ENCODE measurements at places on chromosomes 5 and 9. TPM values are rescaled to one million over a fixed set of nuclear protein-coding genes. Genes with fewer than 3 reads are reported as not detected.

GRCh38 chr9:77708064-77708815, 60.1 kb upstream of the GNA14 start:
- no peak for DNase-seq

DNA sequence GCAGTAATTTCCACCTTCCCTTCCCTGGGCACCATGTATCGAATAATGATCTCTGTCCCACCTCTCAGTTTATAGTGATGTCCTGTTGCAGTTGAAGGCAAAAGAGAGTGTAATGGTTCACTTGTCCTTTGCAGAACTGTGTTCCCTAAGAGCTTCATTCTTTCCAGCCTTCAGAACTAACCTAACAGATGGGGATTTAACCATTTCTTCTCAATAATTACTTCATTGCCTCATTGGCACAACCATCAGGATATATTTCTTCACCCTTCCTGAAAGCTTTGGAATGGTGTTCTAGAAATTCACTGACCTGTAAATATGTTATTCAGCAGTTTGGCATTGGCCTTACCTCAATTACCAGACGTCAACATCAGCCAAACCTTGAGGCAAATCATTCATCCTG, 83.9 kb upstream of the PRRC1 start:
- no peak for DNase-seq

The CBY3 gene
- not detected for total RNA-seq

DNA sequence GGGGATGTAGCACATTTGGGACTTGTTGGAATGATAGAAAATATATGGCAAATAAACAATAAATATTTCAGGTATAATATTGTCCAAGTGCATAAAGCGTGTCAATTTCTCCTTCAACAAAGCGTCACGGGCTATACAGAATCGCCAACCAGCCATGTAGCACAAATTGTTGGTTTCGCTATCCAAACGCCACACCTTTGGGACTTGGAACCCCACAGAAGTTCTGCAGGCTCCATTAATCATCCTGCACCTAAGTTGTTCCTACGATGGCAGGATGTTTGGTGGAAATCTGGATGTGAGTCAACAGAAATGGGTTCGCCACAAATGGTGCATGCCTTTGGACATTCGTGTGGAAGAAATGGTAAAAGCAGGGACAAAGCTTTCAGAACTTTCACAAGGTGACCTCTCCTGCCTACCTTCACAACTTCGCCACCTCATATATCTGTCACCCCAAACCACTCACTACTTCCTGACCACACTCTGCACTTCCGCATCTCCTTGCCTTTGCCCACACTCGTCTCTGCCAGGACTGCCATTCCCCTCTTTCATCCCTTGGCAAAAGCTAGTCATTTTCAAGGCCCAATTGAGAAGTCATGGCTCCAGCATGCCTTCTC, 95.7 kb downstream of the LHFPL2 start:
- no peak for DNase-seq

- no peak for DNase-seq
Measured at GRCh38 chr5:143733665-143734455, 78.1 kb upstream of the HMHB1 start.

All from right atrium auricular region (tissue), 2 donors.